ENCODE measurements at places on chromosomes 5 and 9.

- DNase-seq, result no peak
Observed at GRCh38 chr5:151574444-151574996, 16.6 kb downstream of the FAT2 start.

DNA sequence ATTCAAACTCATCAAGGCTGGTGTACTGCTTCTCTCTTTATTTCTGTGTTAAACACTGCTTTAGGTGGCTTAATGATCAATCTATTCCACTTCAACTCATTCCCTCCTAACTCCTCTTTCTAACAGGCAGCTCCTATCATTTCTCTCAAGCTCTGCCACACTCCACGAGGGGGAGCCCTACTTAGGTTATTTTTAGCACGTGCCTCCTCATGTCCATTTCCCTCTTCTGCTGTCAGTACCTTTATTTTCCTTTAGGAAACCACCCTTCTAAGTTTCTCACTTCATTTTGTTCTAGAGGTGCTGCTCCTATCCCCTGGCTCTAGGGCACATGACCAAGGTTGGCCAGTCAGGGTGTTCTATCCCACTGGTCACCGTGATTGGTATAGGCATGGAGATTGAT, 6.7 kb upstream of the BRINP1 start:
- DNase-seq, result peak; percentile 67

GRCh38 chr5:72849546-72849945, 33.1 kb downstream of the TNPO1 start:
- DNase-seq, result peak; percentile 40

DNA sequence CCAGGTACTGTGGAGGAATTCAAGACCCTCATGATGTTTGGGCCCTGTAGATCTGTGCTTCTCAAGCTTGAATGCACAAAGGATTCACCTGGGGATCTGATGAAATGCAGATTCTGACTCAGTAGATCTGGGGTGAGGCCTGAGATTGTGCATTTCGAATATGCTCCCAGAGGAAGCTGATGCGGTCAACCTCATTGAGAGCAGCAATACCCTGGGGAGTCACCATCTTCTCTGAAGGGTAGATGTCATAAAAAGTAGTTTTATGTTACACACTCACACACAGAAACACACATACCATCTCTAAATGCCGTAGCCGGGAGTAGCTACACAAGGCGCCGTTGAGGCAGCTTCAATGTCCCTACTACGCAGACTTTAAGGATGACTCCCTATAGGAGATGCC, 55.8 kb upstream of the CPEB4 start:
- DNase-seq, result no peak

DNA sequence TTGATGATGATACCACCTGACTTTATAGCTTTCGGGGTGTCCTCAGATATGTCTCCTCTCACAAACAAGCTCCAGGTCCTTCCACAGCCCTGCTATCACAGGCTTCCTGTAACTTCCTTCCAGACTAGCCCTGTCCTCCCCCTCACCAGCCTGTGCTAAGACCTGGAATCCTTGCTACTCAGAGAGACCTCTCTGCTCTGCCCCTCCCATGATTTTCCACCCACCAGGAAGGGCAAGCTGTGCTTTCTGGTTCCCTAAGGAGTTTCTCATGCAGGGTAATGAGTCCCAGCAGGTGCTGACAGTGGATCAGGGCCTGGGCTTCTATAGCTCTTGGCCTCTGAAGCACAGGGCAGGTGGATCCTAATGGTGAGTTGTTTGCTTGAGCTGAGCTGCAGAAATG, 86.9 kb downstream of the AOPEP start:
- DNase-seq, result peak; percentile 79

DNA sequence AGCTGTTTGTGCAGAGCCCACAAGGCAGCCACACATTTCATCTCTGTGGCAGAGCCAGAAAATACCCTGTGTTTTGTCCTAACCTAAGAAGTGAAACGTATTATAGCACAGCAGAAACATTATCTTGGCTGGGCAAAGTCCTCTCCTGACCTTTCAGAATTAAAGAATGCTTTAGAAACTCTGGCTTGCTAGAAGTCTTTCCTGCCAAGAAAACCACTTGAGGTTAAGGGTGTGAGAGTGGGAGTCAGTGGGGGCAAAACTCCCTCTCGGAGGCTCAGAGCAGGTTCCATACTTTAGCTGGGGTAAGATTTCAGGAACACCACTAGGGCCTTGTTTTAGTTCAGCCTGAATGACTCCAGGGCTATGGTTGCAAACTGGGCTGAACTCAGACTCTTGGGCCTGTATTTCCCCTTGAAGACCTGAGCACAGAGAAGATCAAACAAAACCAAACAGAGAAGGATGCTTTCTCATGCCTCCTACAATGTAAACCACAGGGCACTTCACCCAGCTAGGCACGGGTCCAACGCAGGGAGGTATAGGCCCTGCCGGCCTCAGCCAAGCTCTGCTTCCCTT, 48.0 kb downstream of the ZNF366 start:
- no peak for DNase-seq

DNA sequence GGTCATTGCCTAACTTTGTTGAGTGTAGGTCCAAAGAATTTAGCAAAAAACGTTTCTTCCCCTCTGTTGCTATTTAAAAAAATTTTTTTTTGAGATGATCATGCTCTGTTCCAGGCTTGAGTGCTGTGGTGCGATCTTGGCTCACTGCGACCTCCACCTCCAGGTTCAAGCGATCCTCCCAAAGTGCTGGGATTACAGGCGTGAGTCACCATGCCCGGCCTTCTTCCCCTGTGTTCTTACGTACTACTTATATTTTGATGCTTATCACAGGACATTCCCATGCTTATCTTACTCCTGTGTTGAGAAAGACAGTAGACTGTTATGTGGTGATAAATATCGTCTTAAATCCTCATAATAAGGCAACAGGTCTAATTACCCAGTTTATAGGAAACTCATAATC, 2.5 kb downstream of the ACER2 start:
- no peak for DNase-seq

Data from NCI-H69 (cell line).